Thoracic aorta (tissue), 2 donors: ENCODE measurements at places on chromosomes 6 and 20. TPM values are rescaled to one million over a fixed set of nuclear protein-coding genes. Genes with fewer than 3 reads are reported as not detected.

- H3K27me3 ChIP-seq: no peaks in the 10 kb centered on the region
- no peak for DNase-seq
- no peaks in the 10 kb centered on the region for H3K4me1 ChIP-seq
- no peaks in the 10 kb centered on the region for H3K36me3 ChIP-seq
These were observed 32.5 kb downstream of the MYB start for GRCh38 chr6:135213616-135214015.

DNA sequence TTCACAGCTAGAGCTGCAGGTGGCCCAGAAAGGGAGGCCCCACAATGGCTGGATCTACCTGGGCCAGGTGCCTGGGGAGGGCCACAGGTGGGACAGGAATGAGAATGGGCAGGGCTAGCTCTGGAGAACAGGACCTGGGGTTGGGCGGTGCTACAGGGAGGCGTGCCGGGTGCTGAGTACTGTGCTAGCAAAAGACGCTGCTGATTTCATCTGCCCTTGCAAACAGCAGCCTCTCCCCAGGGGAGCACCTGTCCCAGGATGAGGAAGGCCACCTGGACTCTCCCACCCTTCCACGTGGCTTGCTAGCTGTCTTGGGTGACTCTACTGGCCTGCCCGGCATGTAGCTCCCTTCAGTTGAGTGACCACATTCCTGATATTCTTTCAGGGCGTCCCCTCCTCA is 6.6 kb upstream of the YTHDF1 start:
- no peak overlapping the region for H3K4me3 ChIP-seq
- no peaks in the 10 kb centered on the region for H3K36me3 ChIP-seq
- no peaks in the 10 kb centered on the region for H3K4me1 ChIP-seq
- no peak overlapping the region for H3K27ac ChIP-seq
- DNase-seq: no peak
- H3K27me3 ChIP-seq: no peaks in the 10 kb centered on the region

DNA sequence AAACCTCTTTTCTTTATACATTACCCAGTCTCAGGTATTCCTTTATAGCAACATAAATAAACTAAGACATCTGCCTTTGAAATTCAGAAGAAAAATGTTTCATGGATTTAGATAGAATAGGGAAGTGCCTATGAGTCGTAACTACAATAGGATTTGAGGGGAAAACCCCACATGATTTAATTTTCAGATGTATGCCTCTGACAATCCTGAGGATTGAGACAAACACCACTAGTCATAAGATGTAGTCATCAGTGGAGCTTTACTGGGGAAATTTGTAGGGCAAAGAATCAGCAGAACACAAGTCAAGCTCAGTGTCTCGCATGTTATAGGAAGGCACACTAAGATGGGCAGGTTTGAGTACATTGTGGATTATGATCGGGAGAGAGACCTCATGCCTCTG is 566.4 kb downstream of the BMP2 start:
- H3K27me3 ChIP-seq: no peaks in the 10 kb centered on the region
- DNase-seq: no peak
- H3K4me1 ChIP-seq: no peaks in the 10 kb centered on the region
- no peak overlapping the region for H3K27ac ChIP-seq
- H3K36me3 ChIP-seq: no peaks in the 10 kb centered on the region

- H3K36me3 ChIP-seq: no peaks in the 10 kb centered on the region
- DNase-seq: no peak
- no peak overlapping the region for H3K27ac ChIP-seq
- H3K4me3 ChIP-seq: peak overlapping the region; percentile 36
- H3K4me1 ChIP-seq: no peaks in the 10 kb centered on the region
These were observed 187.1 kb downstream of the ID4 start for GRCh38 chr6:20024316-20024673.

GRCh38 chr6:155448668-155449449 is 6.8 kb downstream of the NOX3 start:
- H3K27me3 ChIP-seq: no peaks in the 10 kb centered on the region
- H3K4me3 ChIP-seq: no peak overlapping the region
- no peak overlapping the region for H3K27ac ChIP-seq
- no peaks in the 10 kb centered on the region for H3K4me1 ChIP-seq

- no peaks in the 10 kb centered on the region for H3K4me1 ChIP-seq
- H3K27ac ChIP-seq: no peak overlapping the region
- H3K4me3 ChIP-seq: no peak overlapping the region
These were observed 878.6 kb upstream of the CITED2 start for GRCh38 chr6:140253096-140253495.

GRCh38 chr6:137496909-137497720 is 2.9 kb upstream of the OLIG3 start:
- peak overlapping the region; percentile 35 for H3K4me3 ChIP-seq
- no peaks in the 10 kb centered on the region for H3K36me3 ChIP-seq
- no peak for DNase-seq
- no peak overlapping the region for H3K27ac ChIP-seq
- H3K27me3 ChIP-seq: peaks cover 39% of the 10 kb centered on the region

- no peak overlapping the region for H3K4me3 ChIP-seq
- no peaks in the 10 kb centered on the region for H3K4me1 ChIP-seq
- no peak for DNase-seq
- H3K27me3 ChIP-seq: no peaks in the 10 kb centered on the region
- no peak overlapping the region for H3K27ac ChIP-seq
These were observed 12.8 kb upstream of the PDYN start for GRCh38 chr20:2006452-2007361.

DNA sequence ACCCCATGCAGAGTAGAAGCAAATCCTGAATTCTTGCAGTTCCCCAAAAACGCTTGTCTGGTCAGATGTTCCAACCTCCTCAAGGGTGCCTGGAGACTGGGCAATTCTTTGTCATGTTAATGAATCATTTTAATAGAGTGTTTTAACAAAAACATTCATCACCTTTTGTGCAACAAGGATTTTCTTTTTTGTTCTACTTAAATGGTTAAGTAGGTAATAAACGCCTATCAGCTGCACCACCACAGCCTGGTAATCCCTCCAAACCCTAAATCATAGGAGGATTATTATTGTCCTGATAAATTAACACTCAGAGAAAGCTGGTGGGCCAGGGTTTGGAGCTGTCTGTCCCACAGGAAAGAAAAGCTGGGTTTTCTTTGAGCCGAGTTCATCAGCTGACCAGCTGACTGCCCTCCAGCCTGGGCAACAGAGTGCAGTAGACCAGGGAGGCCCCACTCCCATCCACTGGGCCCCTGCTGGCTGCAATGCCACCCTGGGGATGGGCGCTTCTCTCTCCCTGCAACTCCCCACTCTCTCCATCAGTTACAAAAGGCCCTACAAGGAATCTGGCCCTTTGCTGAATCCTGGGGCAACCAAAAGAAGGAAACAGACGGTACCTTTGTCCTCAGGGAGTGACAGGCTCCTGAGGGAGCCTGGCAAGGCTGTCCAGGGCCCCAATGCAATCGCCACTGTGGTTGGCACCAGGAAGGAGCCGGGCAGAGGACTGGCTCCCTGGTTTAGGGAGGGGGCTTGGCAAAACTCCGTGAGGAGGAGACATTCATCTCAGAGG is 23.1 kb upstream of the BMP7 start:
- peaks cover 4% of the 10 kb centered on the region for H3K27me3 ChIP-seq
- no peak overlapping the region for H3K27ac ChIP-seq
- DNase-seq: no peak
- no peak overlapping the region for H3K4me3 ChIP-seq
- H3K4me1 ChIP-seq: no peaks in the 10 kb centered on the region

DNA sequence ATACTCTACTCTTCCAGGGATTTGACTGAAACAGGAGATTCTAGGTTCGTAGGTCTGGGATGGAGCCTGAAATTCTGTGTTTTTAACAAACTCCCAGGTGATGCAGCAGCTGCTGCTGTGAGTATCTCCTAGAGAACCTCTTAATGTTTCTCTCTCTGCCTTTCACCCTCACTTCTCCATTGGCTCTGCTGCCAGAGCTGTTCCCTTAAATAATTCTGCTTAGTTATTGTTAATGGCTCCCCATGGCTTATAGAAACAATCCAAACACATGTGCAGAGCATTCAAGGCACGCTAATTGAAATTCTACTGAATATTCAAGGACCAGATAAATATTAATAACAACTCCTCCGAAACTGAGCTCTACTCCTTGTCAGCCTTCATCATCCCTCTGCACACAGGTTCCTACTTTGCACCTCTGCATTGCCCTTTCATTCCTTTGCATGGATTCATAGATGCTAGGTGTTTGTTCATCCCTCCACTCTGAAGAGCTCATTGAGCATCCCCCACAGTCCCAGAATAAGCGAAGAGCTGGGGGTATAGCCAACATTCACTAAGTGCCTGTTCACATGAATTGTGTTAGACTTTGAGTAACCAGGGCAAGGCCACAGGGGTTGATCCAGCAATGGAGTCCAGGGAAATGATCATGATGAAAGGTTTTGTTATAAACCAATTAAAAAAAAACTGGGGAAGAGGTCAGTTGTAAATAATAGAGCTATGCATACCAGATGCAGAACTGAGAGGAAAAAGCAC is 488.4 kb upstream of the JAG1 start:
- no peak overlapping the region for H3K27ac ChIP-seq
- H3K27me3 ChIP-seq: no peaks in the 10 kb centered on the region
- no peak for DNase-seq
- no peaks in the 10 kb centered on the region for H3K36me3 ChIP-seq
- peaks cover 15% of the 10 kb centered on the region for H3K4me1 ChIP-seq
- no peak overlapping the region for H3K4me3 ChIP-seq

- no peaks in the 10 kb centered on the region for H3K27me3 ChIP-seq
- DNase-seq: no peak
- peaks cover 7% of the 10 kb centered on the region for H3K36me3 ChIP-seq
- no peak overlapping the region for H3K27ac ChIP-seq
- no peaks in the 10 kb centered on the region for H3K4me1 ChIP-seq
These were observed 73.4 kb downstream of the SSR1 start for GRCh38 chr6:7239590-7239948.

DNA sequence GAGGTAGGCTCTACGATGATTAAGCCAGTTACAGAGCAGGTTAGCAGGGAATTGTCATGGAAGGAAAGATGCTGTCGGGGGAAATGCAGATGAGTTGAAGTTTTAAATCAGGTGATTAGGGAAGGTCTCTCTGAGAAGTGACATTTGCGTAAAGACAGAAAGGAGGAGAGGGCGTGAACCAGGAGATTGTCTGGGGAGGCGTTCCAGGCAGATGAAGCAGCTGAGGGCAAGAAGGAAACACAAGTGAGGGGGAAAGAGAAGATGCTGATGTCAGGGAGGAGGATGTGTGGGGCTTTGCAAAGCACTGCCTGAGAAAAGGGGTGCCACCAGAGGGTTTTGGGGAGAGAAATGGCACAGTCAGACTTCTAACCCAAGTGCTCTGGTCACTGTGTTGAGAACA is 2.5 kb upstream of the TMEM14B start:
- no peaks in the 10 kb centered on the region for H3K27me3 ChIP-seq
- no peaks in the 10 kb centered on the region for H3K36me3 ChIP-seq
- peaks cover 22% of the 10 kb centered on the region for H3K4me1 ChIP-seq

DNA sequence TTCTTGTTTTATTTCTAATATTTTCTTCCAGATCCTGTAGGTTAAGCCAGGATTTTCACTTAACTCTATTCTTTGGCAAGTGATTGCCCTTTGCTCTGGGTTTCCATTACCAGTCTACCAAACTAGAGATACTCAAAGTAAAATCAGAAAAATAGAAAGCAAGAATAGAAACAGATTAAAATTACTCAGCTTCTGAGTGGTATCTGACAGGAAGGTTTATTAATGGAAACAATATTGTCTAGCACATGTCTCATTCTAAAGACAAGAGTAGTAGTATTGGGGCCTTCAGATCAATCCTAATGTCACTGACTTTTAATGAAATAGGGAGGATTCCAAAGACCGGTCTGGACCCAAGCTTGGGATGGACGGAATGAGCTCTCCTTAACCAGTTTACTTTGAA is 72.3 kb downstream of the SIM1 start:
- H3K27ac ChIP-seq: no peak overlapping the region
- H3K36me3 ChIP-seq: no peaks in the 10 kb centered on the region
- H3K27me3 ChIP-seq: no peaks in the 10 kb centered on the region
- no peaks in the 10 kb centered on the region for H3K4me1 ChIP-seq

DNA sequence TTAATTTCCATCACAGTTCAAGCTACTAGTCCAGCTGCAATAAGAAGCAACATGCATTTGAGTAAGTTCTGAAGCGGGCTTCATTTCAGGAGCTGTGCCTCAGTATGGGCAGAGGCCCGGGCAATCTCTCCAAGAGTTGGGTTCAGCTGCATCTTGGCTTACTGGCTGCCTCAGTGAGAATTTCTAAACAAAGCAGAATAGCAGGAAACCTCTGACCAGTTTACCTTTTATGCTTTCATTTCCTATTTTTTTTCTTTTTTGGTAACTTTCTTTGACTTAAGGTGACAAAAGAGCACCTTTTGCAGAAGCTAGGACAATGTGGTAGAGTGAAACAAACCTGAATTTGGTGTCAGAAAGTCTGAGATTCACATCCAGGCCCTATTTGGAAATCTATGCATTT is 51.0 kb upstream of the FBXO30 start:
- no peak overlapping the region for H3K4me3 ChIP-seq
- no peaks in the 10 kb centered on the region for H3K27me3 ChIP-seq
- no peaks in the 10 kb centered on the region for H3K36me3 ChIP-seq
- no peaks in the 10 kb centered on the region for H3K4me1 ChIP-seq

GRCh38 chr20:2692036-2692885 is at the start of gene EBF4:
Gene EBF4 (plus strand): TSS chr20:2692780. CDS start chr20:2693646, 866 bp downstream.
- H3K27me3 ChIP-seq: no peaks in the 10 kb centered on the region
- no peak for DNase-seq
- H3K36me3 ChIP-seq: no peaks in the 10 kb centered on the region
- H3K4me3 ChIP-seq: peak within 1 kb of the TSS; percentile 83
- peak within 1 kb of the TSS; percentile 76 for H3K27ac ChIP-seq

DNA sequence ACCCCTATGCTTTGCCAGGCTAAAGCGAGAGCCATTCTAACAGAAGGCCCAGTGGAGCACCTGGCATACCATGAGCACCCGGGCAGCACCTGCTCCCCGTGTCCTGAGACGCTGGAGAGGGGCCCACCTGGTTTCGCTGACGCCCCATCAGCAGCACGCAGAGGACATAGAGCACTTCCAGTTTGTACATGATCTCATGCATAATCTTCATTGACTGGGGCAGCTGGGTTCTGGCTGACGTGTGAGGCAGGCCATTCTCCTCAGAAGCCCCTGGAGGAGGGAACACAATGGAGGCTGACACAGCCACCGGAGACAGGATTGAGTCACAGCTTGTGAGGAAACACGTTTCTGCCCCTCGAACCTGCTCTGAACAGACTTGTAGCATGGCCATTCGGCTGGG is 65.4 kb downstream of the MYH7B start:
- DNase-seq: no peak
- peaks cover 14% of the 10 kb centered on the region for H3K4me1 ChIP-seq
- H3K36me3 ChIP-seq: peaks cover 22% of the 10 kb centered on the region

GRCh38 chr6:43924222-43924702 is 154.3 kb downstream of the VEGFA start:
- no peak for DNase-seq
- no peak overlapping the region for H3K27ac ChIP-seq
- no peaks in the 10 kb centered on the region for H3K36me3 ChIP-seq
- H3K27me3 ChIP-seq: no peaks in the 10 kb centered on the region

The TMEM217 gene
- 6.2 TPM for total RNA-seq

The FNDC1 gene
- 4.1 TPM for total RNA-seq

The SMLR1 gene
- total RNA-seq: not detected

The RPS6KA2 gene
- 75.4 TPM for total RNA-seq

The IL17A gene
- total RNA-seq: not detected

The HTR1E gene
- total RNA-seq: not detected
